Left renal cortex interstitium (tissue), 4 donors: ENCODE measurements at places on chromosomes 16 and 17. TPM values are rescaled to one million over a fixed set of nuclear protein-coding genes. Genes with fewer than 3 reads are reported as not detected.

EMP2 gene
- polyA plus RNA-seq = 25.9 TPM

ZNF423 gene
- polyA plus RNA-seq = 32.5 TPM

ESRP2 gene
- polyA plus RNA-seq = 35.3 TPM

KRT23 gene
- 1.5 TPM for polyA plus RNA-seq

TP53TG3F gene
- polyA plus RNA-seq = not detected

CDH16 gene
- 276 TPM for polyA plus RNA-seq

ABAT gene
- 66.0 TPM for polyA plus RNA-seq

GRIN2A gene
- 5.7 TPM for polyA plus RNA-seq

SLFN12L gene
- 0.20 TPM for polyA plus RNA-seq

KLHL10 gene
- not detected for polyA plus RNA-seq

ZACN gene
- 22.3 TPM for polyA plus RNA-seq

WDR45B gene
- polyA plus RNA-seq = 103 TPM

KCNJ18 gene
- not detected for polyA plus RNA-seq

AGRP gene
- polyA plus RNA-seq = 0.39 TPM

TEKT1 gene
- polyA plus RNA-seq = 0.68 TPM

SERPINF2 gene
- 117 TPM for polyA plus RNA-seq

TMEM92 gene
- polyA plus RNA-seq = 2.1 TPM

GRAP gene
- polyA plus RNA-seq = 6.2 TPM
